ENCODE measurements at places on chromosomes 7 and 10. TPM values are rescaled to one million over a fixed set of nuclear protein-coding genes. Genes with fewer than 3 reads are reported as not detected.

Gene SLC18A3
- total RNA-seq: not detected

Gene SMIM30
- total RNA-seq: 52.7 TPM

Gene DLX5
- 0.66 TPM for total RNA-seq

Gene COL17A1
- total RNA-seq: 75.3 TPM

Gene C7orf33
- not detected for total RNA-seq

Gene SLC16A9
- total RNA-seq: 1.6 TPM

Gene FEZF1
- under 0.01 TPM for total RNA-seq
